Head of caudate nucleus (tissue), 42 donors: ENCODE measurements at places on chromosomes 4 and X.
A peak's percentile ranks its signal among the peaks of the same experiment; 100 is the strongest.

GRCh38 chr4:132266374-132266773 lies 882.7 kb upstream of the PCDH10 start:
- no peak for DNase-seq

DNA sequence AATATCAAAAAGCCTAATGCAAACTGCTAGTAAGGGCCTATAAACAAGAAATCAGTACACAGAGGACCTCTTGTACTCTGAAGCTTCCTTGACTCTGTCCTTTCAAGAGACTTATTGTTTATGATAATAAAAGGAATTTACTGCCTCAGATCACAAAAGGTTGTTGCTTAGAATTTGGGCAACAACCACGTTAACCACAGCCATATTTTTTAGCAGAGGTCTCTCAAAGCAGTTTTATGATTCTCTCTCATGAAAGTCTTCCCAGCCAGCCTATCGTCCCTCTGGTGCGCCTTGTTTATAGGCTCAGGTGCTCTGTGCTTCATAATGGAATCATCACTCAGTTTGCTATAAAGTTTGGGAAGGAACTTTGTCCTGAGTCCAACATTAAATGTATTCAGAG lies 270.6 kb downstream of the RCHY1 start:
- no peak for DNase-seq

DNA sequence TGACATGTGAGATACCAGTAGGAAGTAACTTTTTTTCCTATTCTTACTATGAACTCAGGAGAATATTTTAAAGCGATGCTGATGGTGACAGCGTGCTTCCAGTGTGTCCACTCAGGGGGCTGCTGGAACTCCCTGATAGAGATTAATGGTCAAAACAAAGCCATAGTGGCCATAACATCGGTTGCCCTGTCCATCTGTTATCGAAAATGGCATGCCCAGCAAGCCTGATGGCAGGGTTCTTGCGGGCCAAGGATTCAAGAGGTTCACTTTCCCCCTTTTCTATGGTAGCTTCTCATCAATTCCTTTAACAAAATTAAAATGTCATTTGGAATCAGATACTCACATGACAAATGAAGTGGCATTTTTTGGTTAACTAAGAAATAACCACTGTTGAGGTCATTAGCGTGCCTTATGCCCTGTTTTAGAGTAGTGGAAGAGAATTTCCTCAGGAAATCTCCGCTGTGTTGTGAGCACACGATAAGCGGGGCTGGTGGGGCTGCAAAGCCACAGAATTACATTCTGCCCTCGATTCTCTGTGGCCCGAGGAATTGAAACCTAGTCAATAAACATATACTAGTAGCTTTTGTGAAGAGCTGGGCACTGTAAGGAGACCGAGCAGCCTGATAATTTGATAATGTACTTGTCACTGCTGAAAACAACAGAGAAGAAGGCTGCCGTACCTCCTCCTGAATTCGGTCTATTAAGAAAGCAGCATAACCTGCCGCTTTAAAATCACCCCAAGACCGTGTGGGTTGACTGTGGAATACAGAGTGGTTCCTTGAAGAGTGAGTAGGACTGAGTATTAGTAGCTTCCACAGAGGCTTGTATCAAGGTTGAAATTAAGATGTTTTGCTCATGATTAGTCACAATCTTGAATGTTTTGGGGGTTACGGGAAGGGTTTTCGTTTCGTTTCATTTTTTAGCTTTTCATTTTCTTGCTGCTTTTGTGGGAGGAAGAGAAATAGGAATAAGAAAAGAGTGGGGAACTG lies 46.7 kb downstream of the PTCHD1 start:
- no peak for DNase-seq

DNA sequence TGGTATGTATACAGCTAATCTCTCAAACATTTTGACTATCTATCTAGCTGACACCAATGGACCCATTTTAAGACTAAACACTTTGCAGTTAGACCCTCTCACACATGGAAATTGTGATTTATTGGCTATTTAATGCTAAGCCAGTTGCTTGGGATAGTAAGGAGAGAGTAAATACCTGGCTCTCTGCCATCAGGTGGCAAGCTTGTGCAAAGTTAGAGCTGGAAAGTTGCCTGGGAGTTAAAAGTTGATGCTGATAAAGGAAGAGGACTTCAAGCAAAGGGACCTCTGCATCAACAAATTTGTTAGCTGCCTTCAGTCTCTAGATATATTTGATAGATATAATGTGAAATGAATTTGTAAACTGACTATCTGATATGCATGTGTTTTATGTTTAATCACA lies 61.1 kb downstream of the PACRGL start:
- no peak for DNase-seq

DNA sequence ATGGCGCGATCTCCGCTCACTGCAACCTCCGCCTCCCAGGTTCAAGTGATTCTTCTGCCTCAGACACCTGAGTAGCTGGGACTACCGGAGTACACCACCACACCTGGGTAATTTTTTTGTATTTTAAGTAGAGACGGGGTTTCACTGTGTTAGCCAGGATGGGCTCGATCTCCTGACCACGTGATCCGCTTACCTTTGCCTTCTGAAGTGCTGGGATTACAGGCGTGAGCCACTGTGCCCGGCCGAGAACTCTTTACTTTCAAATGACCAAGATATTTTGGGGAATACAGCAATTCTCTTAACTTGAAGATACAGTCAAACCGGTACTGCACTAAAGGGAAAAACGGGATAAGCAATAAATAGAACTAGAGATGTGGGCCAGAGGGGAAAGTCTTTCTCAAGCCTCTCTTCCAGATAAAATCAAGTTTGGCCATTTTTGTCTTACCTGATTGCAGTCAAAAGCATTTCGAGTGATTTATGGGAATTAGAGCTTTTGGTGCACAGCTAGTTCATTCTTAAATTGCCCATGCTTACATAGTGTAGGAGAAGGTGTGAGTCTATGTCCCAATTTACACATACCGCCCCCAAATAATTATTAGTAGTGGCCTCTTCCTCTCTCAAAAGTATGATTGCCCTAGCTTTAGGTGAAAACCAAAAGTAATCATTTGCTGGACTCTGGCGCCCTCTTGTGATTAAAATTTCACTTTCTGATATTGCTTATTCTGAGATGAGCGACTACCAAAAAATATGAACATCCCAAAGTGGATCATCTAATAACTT lies 53.2 kb upstream of the ABCG2 start:
- DNase-seq: no peak

DNA sequence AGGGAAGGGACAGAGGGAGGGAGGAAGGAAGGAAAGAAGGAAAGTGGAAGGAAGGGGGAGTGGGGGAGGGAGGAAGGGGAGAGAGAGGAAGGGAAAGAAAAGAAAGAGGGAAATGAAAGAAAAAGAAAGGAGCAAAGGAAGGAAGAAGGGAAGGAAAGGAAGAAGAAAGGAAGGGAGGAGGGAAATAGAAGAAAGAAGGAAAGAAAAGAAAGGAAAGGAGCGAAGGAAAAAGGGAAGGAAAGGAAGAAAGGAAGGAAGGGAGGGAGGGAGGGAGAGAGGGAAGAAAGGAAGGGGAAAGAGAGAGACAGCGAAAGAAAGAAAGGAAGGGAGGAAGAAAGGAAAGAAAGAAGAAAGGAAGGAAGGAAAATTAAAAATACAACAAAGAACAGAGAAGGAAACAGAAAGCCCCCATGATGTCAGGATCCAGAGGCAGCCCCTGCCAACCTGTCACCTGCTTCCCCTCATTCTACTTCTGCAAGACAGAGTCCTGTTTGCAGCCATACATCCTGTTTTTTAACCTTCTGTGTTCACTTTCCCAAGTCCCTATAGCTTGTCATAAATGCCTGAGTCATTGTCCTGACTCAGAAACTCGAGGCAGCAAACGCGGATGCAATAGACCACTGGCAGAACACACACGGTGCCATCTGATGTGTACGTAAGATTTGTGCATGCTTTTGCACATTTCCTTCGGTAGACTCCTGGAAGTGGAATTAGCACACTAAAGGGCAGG lies 77.0 kb upstream of the C4orf50 start:
- DNase-seq: no peak

DNA sequence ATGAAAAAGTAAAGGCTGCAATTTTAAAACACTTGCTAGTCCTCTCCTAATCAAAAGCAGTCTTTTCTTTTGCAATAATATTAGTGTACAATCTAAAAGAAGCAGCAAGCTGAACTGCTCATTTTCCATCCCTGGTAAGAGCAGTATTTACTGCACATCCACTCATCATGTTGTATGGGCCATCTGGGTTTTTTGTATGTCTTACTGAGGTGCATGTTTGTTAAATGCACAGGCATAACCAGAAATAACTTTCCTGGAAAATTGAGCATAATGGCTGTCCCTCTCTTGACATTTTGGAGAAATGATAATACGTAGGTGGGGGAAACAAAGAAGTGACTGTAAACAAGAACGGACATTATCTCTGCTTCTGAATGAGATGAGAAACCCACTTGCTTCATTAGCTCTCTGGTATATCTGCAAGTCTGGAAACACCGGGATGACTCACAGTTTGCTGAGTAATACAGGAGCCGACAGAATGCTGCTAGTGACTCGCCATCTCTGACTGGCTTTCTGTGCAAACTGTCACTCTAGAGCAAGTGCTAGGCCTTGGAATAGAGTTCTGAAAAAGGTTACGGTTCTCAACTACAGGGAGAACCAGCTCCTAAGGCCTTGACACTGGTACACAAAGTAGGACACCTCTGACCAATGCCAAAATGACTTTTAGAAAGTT lies 85.7 kb upstream of the MTM1 start:
- DNase-seq: peak; percentile 63

DNA sequence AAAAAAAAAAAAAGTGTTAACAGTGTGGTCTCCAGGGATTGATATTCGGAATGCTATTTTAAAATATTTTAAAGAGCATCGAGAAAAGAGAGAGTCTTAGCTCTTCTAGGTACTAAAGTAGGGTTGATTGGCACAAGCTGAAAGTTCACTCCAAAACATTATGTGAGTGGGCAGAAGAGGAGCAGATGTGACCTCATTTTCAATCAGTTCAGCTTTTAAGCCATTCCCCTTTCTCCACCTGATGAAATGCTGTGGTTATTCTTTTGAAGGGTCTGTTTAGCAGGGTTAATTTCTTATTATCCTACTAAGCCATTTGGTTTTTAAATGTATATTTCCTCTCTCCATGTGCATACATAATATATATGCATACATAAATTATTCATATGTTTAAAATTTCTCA lies 69.2 kb downstream of the GALNT7 start:
- DNase-seq: no peak

DNA sequence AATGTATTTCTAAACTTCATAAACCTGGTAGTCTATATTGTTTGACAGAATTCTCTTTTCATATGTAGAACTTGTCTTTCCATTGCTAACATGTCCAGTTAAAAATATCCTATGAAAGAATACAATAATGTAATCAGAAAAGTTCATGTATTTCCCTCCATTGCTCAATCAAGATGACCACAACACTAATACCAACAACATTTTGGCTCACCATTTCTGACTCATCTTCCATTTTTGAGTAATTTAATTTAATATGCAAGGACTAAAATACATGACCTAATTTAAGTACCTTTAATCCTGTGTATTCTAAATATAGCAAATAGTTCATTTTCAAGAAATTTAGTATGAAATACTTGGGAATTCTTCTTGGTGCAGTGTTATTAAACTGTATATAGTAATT lies 239.5 kb upstream of the GPC4 start:
- DNase-seq: no peak

- DNase-seq: no peak
Measured at GRCh38 chr4:115331241-115331640, 217.8 kb upstream of the NDST4 start.

DNA sequence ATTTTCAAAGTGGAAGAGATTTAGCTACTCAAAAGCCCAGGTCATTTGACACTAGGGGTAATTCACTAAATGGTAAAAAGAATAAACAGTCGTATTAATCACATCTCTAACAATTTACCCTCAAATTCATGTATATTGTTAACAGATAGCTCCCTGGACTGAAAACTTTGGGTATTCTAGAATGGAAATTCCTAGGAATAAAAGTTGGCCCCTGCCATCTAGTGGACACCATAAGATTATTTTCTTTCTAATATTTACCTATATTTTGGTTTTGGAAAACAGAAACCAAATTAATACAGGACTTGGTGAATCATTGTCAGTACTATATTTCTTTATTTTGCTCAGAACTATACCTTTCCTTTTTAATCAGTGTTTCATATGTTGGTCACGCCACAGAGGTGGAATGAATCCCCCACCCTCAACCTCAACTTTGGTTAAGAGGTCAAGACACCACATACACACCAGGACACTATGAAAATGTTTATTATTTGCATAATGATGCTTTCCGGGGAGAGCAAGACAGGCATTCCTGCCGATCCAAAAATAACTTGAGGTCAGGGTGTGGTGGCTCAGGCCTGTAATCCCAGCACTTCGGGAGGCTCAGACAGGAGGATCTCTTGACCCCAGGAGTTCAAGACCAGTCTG lies 96.2 kb upstream of the APOOL start:
- DNase-seq: no peak

DNA sequence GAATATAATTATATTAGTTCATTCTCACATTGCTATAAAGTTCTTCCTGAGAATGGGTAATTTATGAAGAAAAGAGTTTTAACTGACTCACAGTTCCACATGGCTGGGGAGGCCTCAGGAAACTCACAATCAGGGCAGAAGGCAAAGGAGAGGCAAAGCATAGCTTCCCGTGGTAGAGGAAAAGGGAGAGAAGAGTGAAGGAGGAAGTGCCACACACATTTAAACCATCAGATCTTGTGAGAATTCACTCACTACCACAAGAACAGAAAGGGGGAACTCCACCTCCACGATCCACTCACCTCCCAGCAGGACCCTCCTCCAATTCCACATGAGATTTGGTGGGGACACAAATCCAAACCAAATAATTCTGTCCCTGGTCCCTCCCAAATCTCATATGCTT lies 773.4 kb upstream of the INTU start:
- no peak for DNase-seq

GRCh38 chr4:1053080-1053661 lies 41.7 kb downstream of the FGFRL1 start:
- peak; percentile 6 for DNase-seq

- no peak for DNase-seq
Measured at GRCh38 chr4:185504098-185505047, 30.9 kb downstream of the PDLIM3 start.
